ENCODE measurements at places on chromosomes 1 and 21.

GRCh38 chr1:217953330-217953729 lies 322.2 kb downstream of the SPATA17 start:
- DNase-seq = no peak

GRCh38 chr1:22457836-22458235 lies 6.2 kb downstream of the ZBTB40 start:
- DNase-seq = no peak

DNA sequence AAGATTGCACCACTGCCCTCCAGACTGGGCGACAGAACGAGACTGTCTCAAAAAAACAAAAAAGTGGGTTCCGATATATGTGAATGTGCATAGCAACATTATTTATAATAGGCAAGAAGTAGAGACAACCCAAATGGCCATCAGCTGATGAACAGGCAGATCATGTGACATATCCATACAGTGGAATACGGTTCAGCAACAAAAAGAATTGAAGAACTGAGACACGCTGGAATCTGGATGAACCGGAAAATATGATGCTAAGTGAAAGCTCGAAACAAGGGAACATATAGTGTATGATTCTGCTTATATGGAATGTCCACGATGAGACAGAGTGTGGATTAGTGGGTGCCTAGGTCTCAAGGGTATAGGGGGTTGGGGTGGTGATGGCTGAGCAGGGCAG lies 28.5 kb upstream of the MORC3 start:
- no peak for DNase-seq

- DNase-seq = no peak
Observed at GRCh38 chr1:85584264-85584781, 3.8 kb downstream of the CCN1 start.

DNA sequence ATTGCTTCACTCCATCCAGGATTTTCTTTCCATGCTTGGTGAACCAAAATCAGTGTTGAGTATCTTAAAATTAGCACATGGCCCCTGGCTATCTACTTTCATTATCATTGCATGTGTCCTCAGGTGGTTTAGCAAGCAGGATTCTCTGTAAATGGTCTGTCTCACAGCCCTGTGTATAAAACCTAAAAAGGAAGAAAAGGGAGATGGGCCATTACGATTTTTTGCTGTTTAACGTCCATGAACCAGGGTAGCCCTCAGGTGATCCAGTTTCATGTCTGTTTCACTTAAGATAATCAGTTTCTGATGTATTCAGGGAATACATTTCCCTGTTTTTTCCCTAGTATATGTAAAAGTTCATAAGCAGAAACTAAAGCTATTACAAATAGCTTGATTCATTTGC lies 238.2 kb downstream of the NFIA start:
- no peak for DNase-seq

DNA sequence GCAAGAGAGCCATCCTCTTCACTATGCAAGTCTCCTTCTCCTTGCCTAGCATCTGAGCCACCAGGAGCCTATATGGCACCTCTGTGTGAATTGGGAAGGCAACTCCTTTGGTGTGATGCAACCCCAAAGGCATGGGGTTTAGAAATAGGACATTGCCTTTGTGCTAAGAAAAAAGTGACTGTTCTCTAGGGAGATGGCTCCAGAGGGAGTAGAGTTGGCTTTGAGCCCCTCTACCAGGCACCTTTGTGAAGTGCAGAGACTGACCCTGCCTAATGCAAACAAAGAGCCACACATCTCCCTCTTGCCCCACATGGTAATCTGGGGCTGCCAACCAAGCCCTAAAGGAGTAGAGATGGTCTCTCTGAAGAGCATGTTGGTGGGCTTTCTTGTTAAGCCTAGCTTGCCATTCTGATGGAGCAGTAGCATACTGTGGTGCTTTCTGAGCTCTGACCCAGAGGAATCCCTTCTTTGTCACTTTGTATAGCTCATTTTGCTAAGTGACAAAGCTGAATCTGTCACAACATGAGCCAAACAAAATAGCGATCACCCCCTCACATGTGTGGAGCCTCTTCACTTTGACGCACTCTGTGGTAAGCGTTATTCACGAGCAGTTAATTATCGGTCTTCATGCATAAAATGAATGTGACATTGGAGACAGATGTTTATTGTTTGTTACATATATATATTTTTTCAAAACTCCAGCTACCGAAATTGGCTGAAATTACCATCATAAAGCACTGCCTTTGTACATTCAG lies 74.4 kb downstream of the RWDD3 start:
- DNase-seq = no peak

DNA sequence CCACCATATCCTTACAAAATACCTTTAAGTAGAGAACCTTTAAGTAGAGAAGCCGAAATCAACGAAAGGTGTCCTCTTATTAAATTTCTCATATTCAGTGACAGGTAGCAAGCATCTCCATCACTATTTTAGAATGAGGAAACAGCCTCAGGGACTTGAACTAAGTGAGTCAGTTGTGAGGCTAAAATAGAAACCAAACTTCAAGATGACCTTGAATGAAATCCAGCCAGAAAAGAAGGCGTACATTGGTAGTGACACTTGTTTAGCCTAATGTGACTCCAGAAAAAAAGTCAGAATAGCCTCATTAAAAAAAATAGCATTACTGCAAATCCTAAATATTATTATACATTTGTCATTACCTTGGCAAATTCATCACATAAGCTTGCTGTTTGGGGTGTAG lies 20.1 kb downstream of the RGS8 start:
- no peak for DNase-seq

DNA sequence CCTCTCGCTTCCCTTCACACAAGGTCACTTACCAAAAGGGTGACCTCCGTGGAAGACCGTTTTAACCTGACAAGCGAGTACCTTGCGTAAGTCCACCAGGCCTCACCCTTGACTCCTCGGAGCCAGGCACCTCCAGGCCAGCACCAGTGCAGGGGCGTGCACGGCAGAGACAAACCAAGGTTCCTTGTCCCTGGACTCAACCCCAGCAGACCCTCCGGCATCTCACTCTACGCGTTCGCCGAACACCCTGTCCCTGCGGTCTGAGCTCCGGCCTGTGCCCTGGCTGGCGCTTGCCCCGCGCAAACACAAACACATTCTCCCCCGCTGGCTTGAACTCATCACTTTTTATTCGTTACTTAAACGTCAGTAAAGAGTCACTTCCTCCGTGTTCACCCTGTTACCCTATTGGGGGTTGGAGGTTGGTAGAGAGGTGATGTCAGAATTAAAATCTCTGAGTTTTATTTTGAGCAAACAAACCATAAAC lies 4.5 kb downstream of the TBX15 start:
- DNase-seq = no peak

GRCh38 chr1:97489834-97490233 lies 431.0 kb downstream of the DPYD start:
- DNase-seq = no peak

- no peak for DNase-seq
Observed at GRCh38 chr1:238642231-238642630, 744.1 kb upstream of the CHRM3 start.

GRCh38 chr1:100834777-100835660 lies 59.6 kb downstream of the EXTL2 start:
- no peak for DNase-seq

GRCh38 chr1:2279210-2279639 lies 51.1 kb downstream of the SKI start:
- DNase-seq = no peak

DNA sequence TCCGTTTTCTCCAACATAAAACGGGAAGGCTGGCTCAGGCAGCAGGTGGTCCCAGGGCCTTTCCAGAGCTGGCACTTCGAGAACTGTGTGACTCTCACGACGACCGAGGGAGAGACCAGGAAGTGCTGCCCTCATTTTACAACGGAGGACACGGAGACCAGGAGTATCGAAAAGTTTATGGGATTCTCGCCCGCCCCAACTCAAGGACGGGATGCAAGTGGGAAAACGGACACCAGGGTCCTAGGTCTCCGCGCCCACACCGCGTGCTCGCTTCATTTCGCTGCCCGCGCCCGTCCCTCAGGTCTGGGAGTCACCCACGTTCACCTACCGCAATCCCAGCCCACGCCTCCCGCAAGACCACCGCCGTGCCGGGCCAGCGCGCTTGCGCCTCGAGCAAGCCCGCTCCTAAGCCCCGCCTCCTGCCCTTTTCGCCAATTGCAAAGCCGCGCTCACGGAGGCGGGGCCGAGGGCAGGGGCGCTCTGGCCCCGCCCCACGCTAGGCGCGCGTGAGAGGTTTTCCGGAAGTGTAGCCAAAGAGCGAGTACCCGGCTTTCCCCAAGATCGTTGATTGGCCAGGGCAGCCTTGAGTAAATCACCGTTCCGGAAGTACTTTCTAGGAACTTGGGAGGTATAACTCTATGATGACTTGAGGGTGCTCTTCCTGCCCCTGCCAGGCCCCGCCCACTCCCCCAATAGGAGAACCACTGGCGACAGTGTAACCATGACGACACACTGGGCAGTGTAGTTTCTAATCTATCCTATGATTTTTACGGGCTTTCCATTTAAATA lies at the start of gene PARS2:
PARS2 (minus strand) TSS at position 391 of the 789 bp plus-strand sequence. CDS start 5,362 bp downstream, outside the sequence.
- DNase-seq = peak; percentile 100

DNA sequence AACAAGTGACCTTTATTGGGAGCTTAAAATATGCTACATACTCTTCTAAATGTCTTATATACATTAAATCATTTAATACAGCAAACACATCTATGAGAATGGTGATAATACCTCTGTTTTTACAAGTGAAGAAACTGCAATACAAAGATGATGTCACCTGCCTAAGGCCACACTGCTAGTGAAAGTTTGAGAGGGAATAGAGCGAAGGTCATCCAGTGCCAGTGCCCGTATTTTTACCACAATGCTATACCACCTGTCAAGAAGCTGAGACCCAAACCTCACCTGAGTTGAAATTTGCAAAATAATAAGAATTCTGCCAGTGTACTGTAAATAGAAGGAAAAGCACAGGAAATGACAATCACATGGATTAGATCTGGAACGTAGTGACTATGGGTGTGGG lies 200.4 kb upstream of the TMPRSS15 start:
- DNase-seq = peak; percentile 20

- DNase-seq = no peak
Observed at GRCh38 chr1:85319491-85319890, 43.1 kb upstream of the BCL10 start.

DNA sequence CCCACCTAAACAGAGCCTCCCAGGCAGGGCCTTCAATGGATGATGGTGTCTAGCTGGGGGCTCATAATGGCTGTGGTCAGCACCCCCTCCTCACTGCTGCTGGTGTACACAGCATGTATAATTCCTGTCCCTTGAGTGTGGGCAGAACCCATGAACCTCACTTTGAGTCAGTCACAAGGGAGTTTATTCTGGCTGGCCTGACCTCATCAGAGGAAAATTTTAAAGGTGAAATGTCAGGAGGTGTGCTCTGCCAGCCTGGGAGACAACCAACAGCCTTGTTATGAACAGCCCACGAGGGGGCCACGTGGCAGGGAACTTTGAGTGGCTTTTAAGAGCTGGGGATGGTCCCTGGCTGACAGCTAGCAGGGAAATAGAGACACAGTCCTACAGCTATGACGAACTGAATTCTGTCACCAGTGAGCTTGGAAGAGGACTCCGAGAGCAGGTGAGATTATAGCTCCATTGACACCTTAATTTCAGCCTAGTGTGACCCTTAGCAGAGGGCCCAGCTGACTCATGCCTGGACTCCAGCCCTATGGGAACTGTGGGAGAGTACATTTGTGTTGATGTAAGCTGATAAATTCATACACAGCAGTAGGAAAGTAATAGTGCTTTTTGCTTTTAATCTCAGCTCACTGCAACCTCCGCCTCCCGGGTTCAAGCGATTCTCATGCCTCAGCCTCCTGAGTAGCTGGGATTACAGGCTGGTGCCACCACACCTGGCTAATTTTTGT lies 73.5 kb upstream of the RUNX3 start:
- DNase-seq = no peak

DNA sequence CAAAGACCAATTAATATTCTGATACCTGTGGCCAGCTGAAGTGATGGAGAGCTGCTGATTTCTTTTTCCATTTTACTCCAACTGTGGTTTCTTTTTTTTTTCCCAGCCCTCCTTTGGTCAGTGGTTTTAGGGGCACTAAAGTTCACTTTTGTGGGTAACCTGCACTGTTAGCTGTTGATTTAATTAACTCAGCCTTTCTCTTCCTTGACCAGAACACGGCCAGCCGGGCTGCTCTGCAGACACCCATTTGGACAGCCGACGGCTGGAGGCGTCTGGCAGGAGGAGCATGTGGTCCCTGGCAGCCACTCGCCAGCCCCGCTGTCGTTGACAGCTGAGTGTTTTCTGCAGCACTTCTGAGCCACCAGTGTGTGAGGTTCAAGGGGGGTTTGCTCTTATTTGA lies 136.2 kb upstream of the RUNX3 start:
- DNase-seq = no peak

GRCh38 chr1:34843392-34844251 lies 15.9 kb downstream of the SMIM12 start:
- no peak for DNase-seq

DNA sequence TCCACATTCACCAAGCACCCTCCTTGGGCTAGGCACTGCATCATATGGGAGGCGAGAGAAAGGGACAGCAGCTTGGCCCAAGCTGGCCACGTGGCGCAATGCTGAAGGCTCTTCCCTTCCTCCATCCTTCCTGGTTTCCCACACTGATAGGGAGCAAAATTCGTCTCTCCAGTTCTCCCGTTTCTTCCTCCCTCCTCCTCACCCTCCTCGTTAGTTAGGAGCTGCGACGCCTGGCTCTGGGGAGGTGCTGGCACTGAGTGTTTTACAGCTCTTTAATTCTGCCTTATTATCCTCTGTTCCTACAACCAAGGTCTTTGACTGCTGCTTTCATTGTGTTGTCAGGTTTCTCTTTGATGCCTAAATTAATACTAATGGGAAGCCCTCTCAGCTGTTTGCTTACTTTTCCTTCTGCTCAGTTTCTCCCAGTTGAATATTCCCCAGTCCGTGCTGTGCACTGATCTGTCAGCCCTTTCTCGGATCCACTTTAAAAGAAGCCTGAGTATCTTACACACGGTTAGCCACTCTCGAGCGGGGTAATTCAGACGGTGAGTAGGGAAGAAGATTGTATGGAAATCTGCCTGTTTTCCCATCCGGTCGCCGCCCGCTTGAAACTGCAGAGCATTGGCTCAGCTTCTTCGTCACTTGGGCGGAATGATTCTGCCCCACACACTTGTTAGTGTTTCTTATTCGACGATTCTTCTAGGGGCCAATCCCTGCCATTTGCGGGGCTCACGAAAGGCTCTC lies 56.2 kb upstream of the SMYD2 start:
- no peak for DNase-seq

DNA sequence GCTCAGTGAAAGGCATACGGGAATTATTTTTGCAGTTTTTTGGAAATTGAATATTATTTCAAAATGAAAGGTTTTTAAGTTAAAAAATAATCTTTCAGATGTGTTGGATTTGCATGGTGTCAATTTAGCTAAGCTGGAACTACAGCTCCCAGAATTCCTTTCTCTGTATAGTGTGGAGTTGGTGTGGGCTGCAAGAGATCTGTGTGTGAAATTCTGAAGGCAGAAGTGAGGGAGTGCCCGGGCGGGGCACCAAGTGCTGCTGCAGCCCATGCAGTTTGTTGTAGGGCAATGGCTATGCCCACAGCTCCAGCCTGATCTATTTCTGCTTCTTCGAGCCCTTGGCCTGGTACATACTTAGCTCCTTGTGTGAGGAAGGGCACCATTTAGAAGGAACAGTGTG lies 60.5 kb upstream of the CSF1 start:
- DNase-seq = no peak

GRCh38 chr21:30710499-30710898 lies 8.1 kb downstream of the KRTAP21-3 start:
- no peak for DNase-seq

- no peak for DNase-seq
Observed at GRCh38 chr21:16457498-16457897, 727.7 kb downstream of the USP25 start.
